ENCODE measurements at places on chromosomes 3 and 15. TPM values are rescaled to one million over a fixed set of nuclear protein-coding genes. Genes with fewer than 3 reads are reported as not detected.

The GRK7 gene
- not detected for polyA plus RNA-seq

GRCh38 chr3:133843634-133844033 lies 38.0 kb downstream of the SRPRB start:
- H3K36me3 ChIP-seq, result no peaks in the 10 kb centered on the region
- H3K27ac ChIP-seq, result no peak overlapping the region
- H3K4me1 ChIP-seq, result no peaks in the 10 kb centered on the region
- H3K27me3 ChIP-seq, result no peaks in the 10 kb centered on the region
- no peak for DNase-seq
- H3K4me3 ChIP-seq, result no peak overlapping the region

- no peak overlapping the region for H3K27ac ChIP-seq
- H3K27me3 ChIP-seq, result no peaks in the 10 kb centered on the region
- no peaks in the 10 kb centered on the region for H3K4me1 ChIP-seq
- DNase-seq, result no peak
- H3K36me3 ChIP-seq, result no peaks in the 10 kb centered on the region
These were observed 103.5 kb downstream of the ASB7 start for GRCh38 chr15:100705841-100706240.

DNA sequence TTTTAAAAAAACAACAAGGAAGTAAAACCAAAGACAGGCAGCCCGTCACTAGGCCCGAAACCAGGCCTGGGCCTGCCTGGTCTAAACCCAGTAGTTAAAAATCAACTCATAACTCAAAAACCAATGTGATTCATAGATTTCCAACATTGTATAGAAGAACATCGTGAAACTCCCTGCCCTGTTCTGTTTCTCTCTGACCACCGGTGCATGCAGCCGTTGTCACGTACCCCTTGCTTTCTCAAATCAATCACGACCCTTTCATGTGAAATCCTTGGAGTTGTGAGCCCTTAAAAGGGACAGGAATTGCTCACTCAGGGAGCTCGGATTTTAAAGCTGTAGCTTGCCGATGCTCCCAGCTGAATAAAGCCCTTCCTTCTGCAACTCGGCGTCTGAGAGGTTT lies 89.5 kb downstream of the DCLK3 start:
- no peak for DNase-seq
- no peak overlapping the region for H3K4me3 ChIP-seq
- no peaks in the 10 kb centered on the region for H3K4me1 ChIP-seq
- no peaks in the 10 kb centered on the region for H3K36me3 ChIP-seq

DNA sequence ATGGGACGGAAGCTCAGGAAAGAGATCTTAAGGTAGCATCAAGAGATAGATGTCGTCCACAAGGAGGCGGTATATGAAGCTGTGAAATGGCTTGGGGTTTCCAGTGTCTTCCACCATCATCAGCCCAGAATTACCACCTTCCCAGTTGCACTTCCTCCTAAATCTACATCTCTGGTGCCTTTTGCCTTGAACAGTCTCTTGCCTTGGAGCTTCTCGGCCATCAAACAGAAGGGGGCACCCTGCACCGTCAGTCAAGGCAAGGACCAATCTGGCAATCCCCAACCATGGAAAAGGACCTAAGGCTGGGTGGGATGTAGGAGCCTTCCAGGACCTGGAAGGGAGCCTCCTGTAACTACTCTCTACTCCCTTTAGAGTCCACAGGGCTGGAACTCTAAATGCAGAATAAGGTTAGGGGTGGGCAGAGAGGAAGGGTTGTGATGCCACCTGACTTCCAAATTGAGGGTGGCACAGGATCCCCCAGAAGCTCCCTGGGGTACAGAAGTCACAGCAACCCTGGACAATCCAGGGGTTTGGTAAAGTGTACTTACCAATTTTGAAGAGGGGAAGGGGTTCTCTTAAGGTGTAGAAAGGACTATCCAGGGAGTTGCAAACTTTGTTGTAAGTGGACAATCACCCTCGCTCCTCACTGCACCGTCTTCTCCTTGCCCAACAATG lies 1.0 kb upstream of the RYR3 start:
- H3K27ac ChIP-seq, result no peak overlapping the region
- H3K4me3 ChIP-seq, result no peak overlapping the region
- DNase-seq, result no peak
- no peaks in the 10 kb centered on the region for H3K36me3 ChIP-seq
- peaks cover 6% of the 10 kb centered on the region for H3K27me3 ChIP-seq

- no peak for DNase-seq
- no peak overlapping the region for H3K4me3 ChIP-seq
- H3K27ac ChIP-seq, result no peak overlapping the region
These were observed 136.5 kb downstream of the SSR3 start for GRCh38 chr3:156418428-156418827.

DNA sequence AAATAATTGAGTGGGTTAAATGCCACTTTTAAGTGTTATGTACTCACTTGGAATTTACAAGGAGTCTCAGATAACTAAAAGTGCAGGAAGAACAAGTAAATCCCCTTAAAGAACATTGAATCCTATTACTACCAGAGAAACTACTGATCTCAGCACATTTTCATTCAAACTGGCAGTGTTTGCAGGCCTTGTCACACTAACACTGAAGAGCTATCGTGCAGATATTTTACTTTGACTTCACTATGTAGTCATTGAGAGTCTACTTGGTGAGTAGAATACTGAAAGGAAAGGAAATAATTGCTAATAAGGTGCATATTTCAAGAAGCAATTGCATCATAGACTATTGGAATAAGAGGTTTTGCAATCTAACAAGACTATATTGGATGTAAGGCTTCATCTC lies 721.4 kb upstream of the CBLB start:
- H3K4me3 ChIP-seq, result no peak overlapping the region
- no peak overlapping the region for H3K27ac ChIP-seq
- no peak for DNase-seq
- H3K36me3 ChIP-seq, result no peaks in the 10 kb centered on the region
- no peaks in the 10 kb centered on the region for H3K4me1 ChIP-seq
- H3K27me3 ChIP-seq, result no peaks in the 10 kb centered on the region

- no peaks in the 10 kb centered on the region for H3K27me3 ChIP-seq
- no peak overlapping the region for H3K4me3 ChIP-seq
- no peak for DNase-seq
- no peak overlapping the region for H3K27ac ChIP-seq
These were observed 9.2 kb upstream of the TGFBR2 start for GRCh38 chr3:30597131-30597768.

DNA sequence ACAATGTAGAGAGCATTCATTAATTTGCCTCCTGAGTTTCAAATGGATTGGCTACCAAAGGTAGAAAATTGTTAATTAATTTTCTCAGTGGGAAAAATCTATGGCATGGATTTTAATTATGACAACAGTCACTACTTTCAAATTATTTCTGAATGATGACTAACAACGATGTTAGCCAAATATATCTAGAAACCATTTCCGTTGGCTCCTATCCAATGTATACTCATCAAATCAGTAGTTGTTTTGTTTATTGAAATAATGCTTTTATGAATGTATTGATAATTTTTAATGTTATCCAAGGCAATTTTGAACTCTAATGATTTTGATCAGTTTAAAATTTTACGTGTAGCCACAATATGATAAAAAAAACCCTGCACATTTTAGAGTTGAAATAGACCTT lies 333.4 kb downstream of the NAALADL2 start:
- no peaks in the 10 kb centered on the region for H3K27me3 ChIP-seq
- no peak overlapping the region for H3K27ac ChIP-seq
- H3K4me1 ChIP-seq, result no peaks in the 10 kb centered on the region
- H3K36me3 ChIP-seq, result no peaks in the 10 kb centered on the region
- H3K4me3 ChIP-seq, result no peak overlapping the region

DNA sequence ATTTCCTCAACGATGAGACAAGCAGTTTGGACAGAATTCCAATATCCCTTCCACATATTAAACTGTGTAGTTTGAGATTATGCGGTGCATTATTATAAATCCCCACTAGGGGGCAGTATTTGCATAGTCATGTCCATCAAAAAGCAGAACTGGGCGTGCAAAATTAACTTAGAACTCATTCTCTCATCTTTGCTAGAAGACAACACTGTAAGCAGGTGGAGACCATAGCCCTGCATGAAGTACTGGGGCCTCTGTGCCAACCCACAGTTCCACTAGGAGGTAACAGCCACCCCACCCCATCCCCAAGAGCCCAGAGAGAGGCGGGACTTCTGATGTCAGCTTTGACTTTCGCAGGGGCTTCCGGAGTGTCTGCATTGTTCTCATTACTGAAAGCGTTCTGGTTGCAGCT lies 106.6 kb upstream of the TMC3 start:
- H3K4me3 ChIP-seq, result no peak overlapping the region
- H3K27ac ChIP-seq, result no peak overlapping the region
- DNase-seq, result no peak
- no peaks in the 10 kb centered on the region for H3K27me3 ChIP-seq
- H3K36me3 ChIP-seq, result no peaks in the 10 kb centered on the region

DNA sequence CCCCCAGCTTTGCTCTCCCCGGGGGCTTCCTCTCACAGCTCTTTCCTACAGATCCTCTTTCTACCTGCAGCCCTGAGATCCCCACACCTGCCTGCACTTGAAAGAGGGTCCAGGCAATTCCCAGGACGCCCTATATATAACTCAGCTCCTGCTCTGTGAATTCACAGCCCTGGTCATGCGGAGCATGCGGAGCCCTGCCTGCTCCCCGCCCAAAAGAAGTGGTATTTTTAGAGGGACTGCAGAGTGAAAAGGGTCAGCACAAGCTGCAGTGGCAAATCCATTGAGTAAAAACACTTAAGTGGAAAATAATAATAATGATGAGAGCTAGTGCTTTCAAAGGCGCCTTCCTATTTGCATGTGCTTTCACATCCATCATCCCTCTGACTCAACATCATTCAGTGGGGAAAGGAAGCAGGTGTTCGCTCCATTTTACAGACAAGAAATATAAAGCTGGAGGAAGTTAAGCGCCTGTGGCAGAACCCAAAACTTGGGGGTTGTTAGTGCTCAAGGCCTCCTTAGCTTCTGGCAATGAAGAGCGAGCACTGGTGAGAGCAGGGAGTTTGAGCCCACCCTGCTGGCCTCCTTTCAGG lies 76.3 kb upstream of the LIPC start:
- peaks cover 18% of the 10 kb centered on the region for H3K4me1 ChIP-seq
- no peaks in the 10 kb centered on the region for H3K36me3 ChIP-seq

DNA sequence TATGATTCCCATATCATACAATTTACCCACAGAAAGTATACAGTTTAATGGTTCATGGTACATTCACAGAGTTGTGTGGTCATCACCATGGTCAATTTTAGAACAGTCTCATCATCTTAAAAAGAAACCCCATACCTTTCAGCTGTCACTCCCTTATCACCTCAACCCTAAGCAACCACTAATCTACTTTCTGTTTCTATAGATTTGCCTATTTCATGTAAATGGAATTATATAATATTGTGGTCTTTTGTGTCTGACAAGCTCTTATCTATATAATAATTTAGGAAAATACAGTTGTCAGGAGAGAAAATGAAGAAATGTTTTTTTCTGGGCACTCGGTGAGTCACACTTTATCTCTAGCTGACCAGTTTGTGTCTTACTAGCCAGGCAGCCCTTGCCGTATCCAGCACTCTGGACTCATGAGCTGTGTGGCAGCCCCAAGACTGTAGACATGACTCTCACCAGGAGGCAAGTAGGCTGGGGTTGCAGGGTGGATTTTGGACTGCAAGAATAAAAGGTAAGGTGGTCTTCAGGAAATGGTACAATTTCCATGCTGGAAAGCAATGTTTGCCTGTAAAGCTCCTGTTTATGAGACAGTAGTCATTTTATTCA lies 234.6 kb downstream of the THRB start:
- no peaks in the 10 kb centered on the region for H3K36me3 ChIP-seq
- H3K4me1 ChIP-seq, result no peaks in the 10 kb centered on the region
- H3K27ac ChIP-seq, result no peak overlapping the region
- no peaks in the 10 kb centered on the region for H3K27me3 ChIP-seq

GRCh38 chr3:136860541-136860940 lies 1.5 kb upstream of the NCK1 start:
- H3K27ac ChIP-seq, result peak overlapping the region; percentile 91
- no peaks in the 10 kb centered on the region for H3K36me3 ChIP-seq
- no peaks in the 10 kb centered on the region for H3K27me3 ChIP-seq
- peak overlapping the region; percentile 20 for H3K4me3 ChIP-seq
- peaks cover 32% of the 10 kb centered on the region for H3K4me1 ChIP-seq
- DNase-seq, result peak; percentile 6

- H3K36me3 ChIP-seq, result no peaks in the 10 kb centered on the region
- DNase-seq, result no peak
These were observed 87.1 kb upstream of the MYZAP start for GRCh38 chr15:57504599-57504940.

The EFCC1 gene
- not detected for polyA plus RNA-seq

The CCR9 gene
- 3.9 TPM for polyA plus RNA-seq

The DUOXA1 gene
- not detected for polyA plus RNA-seq

DNA sequence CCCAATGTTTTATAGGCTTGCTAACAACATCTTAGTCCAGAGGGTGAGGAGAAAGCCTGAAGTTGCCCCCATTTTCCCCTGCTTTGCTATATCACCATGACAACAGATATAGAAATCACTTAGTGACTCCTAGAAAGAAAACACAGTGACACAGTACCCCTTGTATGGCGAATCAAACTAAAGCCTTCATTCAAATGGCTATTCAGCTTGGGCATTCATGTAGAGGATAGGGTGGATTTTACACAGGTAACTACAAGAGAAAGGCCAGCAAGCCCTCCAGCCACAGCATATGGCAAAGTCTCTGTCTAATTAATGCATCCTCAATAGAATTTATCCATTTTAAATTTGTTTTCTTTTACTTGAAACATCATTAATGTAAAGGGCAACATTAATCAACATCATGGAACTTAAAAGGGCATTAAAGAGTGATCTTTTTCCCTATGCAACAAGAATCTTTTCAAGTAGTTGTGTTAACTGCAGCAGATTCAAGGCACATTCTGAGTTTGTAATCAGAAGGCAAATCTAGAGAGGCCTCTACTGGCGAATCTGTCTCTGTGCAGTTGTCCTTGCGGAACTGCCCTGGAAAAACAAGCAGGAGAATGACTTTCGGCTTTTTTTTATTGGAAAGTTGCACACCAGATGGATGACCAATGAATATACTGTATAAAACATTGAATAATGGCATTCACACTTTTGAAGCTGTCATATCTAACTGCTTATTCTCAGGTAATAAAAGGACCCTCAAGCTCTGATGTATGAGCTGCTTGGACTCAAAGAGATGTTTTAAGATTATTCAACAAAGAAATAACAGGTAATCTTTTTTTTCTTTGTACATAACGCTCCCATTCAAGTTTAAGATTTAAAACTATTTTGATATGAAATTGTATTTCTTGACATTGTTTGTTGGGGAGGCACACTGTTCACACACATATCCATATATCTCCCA lies 621.7 kb upstream of the AGTR1 start:
- H3K4me3 ChIP-seq, result no peak overlapping the region
- no peaks in the 10 kb centered on the region for H3K4me1 ChIP-seq
- no peak overlapping the region for H3K27ac ChIP-seq
- H3K36me3 ChIP-seq, result no peaks in the 10 kb centered on the region
- no peak for DNase-seq

GRCh38 chr3:54146506-54147239 lies 24.3 kb downstream of the CACNA2D3 start:
- H3K27me3 ChIP-seq, result no peaks in the 10 kb centered on the region
- no peak overlapping the region for H3K4me3 ChIP-seq
- no peak for DNase-seq
- H3K27ac ChIP-seq, result no peak overlapping the region
- H3K36me3 ChIP-seq, result no peaks in the 10 kb centered on the region

The TAMM41 gene
- 35.1 TPM for polyA plus RNA-seq

The CFAP100 gene
- polyA plus RNA-seq, result not detected
